ENCODE measurements at places on chromosomes 7 and 10.

GRCh38 chr7:13848681-13849131 is 140.8 kb downstream of the ETV1 start:
- no peak for DNase-seq

DNA sequence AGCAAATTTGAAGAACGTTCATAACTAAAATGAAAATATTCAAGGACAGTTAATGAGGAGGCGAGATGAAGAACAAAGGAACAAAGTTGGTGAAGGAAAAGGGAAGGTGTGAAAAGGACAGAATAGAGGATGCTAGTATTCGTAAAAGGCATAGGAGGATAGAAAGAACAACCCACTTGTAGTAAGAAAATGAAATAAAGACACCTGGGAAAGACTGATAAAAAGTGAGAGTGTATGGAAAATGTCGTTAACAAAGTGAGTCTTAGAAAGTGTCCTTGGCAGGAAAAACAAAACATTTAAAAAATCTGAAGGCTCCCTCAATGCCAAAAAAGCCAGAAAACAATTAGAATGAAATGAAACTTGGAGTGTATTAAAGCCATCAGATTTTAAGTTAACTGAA is 29.6 kb upstream of the ZC3HAV1 start:
- no peak for DNase-seq

GRCh38 chr7:16594061-16594460 is 51.5 kb downstream of the ANKMY2 start:
- no peak for DNase-seq

GRCh38 chr7:29839921-29840320 is 33.6 kb downstream of the WIPF3 start:
- DNase-seq = no peak

Measured in muscle of arm (tissue), 14 donors.